ENCODE measurements at places on chromosomes 3 and 15.

DNA sequence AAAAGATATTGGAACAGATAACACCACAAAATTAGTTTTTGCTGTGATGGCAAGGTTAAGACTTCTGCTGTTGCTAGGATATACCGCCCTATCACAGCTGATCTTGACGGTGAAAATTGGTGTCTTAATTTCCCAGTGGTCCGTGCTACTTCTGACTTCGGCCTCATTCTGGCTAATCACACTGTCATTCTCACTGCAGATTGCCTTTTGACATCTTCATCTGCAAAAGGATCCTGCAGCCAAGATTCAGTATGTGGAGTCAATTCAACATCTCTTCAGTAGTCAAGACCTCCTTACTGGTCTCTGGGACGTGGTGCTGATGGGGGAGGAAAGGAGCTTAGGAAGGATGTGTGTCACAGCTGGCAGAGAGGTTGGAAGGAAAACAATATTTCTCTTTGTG is 438.6 kb downstream of the WDR72 start:
- DNase-seq = no peak

GRCh38 chr3:115108614-115109013 is 38.5 kb downstream of the ZBTB20 start:
- no peak for DNase-seq

DNA sequence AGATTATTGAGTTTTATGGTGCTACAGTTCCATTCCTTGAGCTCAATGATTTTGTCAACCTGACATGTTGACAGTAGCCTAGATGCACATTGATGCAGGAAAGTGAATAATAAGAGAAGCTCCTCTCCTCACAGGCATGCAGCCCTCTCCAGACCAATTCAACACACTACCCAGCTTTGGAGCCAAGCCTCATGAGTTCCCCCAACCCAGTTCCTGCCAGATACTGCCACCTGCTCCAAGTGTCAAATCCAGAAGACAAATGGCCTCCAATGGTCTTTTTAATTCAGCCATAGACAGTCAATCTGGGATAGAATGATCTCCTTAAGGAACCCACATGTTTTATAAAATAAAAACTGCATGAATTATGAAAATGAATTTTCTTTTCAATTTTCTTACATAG is 83.7 kb upstream of the ARHGEF3 start:
- no peak for DNase-seq

DNA sequence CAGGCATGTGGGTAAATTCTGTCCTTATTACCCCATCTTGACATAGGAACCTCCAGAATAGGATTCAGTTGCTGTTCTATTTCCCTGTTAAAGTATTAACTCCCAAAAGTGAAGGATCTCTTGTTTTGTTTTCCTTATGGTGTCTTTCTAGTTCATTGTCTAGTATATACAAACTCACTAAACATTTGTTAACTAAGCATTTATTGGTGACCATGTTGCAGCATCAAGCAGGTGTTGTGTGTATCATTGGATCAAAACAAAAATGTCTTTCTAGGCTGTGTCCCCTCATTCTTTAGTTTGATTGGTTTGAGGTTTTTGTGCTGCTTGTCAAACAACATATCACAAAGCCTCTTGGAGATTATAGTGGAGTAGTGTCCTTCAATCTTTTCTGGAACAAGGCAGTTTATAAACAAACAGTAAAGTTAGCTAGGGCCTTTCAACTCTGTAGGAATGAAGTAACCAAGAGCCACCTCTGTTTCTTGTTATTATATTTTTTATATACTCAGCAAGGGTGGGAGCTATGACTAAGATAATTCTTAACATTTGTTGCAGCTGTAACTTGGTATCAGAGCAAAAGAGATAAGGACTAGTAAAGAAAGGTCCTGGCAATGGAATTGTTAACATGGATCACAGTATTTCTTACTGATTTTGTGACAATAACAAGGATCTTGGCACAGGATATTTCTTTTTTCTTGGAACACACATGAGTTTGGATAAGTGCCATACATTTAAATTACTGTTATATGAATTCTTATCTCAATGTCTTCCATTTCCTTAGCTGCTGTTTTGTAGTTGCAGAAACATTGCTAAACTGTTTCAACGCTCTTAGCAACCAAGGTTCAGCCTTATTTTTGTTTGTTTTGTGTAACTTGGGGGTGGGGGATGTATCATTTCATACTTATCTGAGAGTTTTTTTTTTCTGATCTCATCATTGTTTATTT is 49.3 kb downstream of the TMOD3 start:
- no peak for DNase-seq

DNA sequence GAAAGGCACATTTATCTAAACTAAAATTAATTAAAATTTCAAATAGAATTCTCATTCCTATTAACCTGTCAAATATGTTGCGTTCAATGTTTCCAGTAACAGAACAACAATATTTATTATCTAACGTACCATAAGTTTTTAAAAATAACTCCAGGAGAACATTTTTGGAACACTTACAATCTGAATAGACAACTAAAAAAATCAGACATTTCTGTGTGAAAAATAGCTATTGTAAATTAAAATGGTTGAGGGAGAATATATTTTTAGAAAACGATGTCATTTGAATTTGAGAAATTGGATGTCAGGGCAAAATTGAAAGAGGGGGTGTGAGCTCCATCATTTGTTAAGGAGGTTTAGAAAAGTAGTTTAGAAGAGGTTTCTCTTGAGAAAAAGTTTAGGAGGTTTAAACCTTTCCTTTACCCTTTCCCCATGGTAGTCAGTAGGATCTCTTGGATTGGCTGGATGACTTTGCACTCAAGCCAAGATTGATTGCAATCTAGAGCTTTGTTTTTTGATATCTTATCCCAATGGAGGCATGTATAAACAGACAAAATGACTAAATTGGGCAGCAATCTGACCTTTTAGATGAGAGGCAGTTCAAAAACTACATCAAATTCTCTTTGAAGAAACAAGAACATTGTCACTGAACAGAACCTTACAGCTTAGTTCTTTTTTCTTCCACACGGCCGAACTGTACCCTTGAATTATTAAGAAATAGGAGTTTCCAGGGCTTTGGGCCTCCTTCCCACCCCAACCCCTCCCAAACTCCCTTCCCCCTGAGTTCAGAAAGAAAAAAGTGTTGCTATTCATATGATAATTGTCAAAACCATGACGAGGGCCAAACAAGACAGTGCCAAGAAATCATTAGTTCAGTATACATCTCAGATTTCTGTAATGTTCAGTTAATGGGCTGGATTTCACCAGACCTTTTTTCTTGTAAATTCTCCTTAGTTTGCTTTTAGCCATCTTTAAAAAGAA is 79.7 kb upstream of the CDIN1 start:
- no peak for DNase-seq

DNA sequence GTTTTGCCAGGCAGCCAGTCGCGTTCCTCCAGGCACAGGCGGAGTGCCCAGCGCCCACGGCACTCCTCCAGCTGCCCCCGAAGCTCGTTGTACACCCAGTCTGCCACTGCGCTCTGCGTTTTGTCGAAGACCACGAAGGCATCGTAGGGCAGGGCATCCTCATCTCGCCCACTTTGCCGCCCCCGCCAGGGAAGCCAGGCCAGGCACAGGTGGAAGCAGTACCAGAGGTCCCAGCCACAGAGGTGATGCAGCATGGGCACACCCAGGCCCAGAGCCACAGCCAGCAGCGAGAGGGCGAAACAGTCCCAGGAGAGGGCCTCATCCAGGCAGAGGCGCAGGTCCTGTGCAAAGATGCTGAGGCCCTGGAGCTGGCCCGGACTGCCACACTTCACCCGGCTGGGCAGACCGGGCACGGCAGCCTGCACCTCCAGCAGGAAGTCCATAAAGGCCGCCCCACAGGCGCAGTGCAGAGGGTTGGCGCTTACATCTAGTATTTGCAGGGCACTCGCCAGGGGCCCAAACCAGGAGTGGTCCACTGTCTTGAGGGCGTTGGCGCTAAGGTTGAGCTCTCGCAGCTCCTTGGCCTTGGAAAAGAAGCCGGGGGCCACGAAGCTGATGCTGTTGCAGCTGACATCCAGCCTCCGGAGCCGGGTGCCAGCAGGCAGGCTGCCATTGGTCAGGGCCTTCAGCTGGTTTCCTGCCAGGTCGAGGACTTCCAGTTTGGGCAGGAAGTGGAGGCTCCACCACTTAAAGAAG is 3.7 kb downstream of the TLR9 start:
- no peak for DNase-seq

DNA sequence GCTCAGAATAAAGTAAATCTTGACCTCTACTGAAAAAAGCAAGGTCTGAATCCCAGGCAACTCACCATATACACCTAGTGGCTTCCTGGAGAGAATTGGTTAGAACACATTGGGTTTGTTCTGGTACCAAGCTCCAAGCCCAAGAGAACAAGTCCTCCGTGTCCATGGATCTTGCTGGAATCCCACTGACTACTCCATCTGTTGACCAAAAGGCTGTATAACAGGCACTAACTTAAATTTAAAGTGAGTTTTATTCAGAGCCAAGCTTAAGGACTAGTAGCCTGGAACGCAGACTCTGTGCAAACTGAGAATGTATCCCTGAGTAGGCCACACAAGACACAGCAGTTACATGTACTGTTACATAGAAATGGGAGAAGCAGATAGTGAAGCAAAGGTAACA is 342.1 kb upstream of the LRRC3B start:
- DNase-seq = no peak

All from NCI-H1930 (cell line).